ENCODE measurements at places on chromosomes 5 and 9. TPM values are rescaled to one million over a fixed set of nuclear protein-coding genes. Genes with fewer than 3 reads are reported as not detected.

DNA sequence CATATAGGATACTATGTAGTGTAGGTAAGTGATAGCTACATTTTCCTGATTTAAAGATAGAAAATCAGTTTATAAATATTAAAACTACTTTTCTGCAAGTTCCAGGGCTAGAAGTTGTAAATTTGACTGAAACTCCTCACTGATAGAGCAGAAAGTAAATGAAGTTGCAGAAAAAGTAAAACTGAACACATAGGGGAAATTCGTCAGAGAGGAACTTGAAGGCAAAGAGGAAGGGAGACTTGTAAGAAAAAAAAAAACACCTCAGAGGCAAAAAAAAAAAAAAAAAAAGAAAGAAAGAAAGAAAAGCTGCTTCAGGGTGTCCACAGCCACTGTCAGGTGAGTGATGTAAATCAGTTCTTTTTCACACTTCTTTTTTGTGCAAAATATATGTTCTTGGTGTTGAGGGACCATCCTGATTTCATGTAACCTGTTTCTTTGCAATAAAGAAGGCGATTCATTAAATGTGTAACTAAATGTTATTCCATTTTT is 336.2 kb upstream of the ZNF462 start:
- DNase-seq: no peak

NUP155 gene
- total RNA-seq: 23.4 TPM

RNF180 gene
- total RNA-seq: 4.7 TPM

OR2S2 gene
- 0.27 TPM for total RNA-seq

SAPCD2 gene
- 7.5 TPM for total RNA-seq

TPPP gene
- 2.0 TPM for total RNA-seq

NR2F1-AS1 gene
- 8.2 TPM for total RNA-seq

GRCh38 chr5:77358255-77359205 is 133.6 kb downstream of the WDR41 start:
- DNase-seq: peak; percentile 39

PCDHB13 gene
- total RNA-seq: 1.9 TPM

DNA sequence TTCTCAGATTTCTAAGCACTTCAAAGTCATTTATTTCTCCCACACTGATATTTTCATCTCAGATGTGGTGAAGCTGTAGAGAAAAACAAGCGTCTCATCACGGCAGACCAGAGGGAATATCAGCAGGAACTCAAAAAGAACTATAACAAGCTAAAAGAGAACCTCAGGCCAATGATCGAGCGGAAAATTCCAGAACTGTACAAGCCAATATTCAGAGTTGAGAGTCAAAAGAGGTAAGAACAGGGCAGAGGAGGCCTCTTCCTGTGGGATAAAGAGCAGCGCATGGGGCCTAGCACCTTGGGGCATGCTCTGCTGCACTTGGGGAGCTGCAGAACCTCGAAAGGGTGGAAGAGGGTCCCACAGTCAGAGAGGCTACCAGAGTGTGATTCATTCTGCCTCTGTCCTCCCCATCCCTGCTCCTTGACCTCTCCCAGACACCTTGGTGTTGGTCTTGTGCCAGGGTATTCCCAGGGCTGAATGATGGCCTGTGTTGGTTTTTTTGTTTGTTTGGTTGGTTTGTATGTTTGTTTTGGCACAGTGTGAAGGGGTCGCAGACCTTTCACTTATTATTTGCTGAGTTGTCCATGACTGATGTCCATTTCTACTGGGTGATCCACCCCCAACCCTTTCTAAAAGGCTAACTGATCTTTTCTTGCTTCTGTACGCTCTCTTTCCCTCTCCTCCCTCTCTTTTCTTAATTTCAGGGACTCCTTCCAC is 248.9 kb downstream of the DOCK8 start:
- DNase-seq: no peak

DNA sequence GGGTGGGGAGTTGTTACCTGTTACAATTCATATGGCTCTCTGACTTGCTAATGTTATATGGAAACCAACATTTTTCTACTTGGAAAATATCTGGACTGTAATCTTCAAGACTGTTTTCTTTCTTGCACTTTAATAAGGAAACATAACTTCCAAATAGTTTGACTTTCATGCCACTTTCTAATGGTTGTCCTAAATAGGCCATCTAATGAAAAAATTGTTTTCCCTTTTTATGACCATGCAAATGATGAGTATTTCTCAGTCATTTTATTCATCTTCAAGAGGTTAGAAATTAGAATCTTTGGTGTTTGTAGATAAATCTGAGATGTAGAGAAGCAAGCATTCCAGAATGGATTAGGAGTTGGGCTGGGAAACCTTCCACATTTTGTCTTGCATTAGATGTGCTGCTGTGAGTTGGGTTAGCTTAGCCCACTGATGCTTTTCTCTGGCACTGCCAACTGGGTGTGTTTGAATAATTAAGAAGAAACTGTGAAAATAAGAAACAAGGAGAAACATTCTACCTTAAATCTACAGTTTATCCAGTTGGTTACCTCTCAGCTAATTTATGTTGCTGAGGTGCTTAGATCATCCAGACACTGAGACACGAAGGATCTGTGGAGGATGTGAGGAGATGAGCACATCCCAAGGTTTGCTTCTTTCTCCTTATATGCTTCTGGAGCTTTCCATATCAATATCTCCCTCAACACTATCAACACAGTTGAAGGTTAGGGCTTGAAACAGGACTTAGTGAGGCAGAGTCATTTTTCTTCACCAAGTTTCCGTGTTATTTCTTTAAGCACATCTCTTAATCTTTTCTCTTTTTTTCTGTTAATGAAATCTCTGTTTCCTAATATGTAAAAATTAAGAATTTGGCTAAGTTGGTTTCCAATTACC is 2.7 kb downstream of the RASGRF2 start:
- DNase-seq: no peak

KCNIP1 gene
- 1.5 TPM for total RNA-seq

BARHL1 gene
- not detected for total RNA-seq

DNA sequence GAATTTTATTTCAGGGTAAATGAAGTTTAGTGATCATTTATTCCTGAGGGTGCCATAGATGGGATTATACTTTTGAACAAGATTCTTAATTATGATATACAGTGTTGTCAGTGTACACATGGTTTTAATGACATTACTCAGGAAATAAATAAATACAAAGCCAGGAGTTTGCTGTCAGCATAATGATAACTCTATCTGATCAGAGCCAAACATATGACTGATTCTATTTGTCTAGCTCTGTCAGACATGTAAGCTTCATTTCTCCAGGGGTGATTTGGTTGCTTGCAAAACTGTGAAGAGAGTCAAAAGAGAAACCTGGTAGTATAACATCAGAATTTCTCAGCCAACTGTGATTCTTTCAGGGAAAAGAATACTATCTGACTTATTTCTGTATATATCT is 1425.8 kb upstream of the C9orf72 start:
- DNase-seq: no peak

DNA sequence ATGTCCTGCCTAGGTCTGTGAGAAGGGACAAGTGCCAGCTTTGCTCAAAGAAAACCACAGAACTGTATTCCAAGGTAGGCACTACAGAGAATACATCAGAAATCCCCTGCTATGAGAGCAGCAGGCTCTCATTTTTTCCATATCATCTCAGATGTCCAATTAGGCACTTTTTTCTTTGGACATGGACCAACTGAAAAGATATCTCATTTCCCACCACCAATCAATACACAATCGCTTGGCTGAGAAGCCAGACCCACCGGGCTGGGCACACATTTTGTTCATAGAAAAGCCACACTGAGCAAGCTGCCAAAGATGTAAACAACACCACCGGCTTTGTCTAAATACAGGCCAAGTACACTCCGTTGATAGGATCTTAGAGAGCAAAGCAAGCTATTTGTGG is 25.9 kb downstream of the STOM start:
- no peak for DNase-seq

CCDC112 gene
- 3.7 TPM for total RNA-seq

DNA sequence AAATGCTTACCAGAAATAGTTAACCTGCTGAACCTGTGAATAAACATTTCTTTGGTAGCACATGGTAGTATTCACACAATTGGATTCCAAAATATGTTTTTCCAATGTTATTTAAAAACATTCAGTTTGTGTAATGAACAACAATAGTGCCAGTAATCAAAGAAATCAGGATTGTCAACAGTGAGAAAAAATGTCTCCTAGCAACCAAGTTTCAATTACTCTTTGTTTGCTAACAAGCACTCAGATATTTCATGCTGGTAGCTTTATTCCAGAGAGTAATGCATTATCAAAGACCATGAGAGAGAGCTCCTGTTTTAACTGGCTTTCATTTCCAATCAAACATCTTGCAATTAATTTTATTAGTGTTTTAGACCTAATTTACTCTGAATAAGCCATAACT is 768.1 kb upstream of the GRAMD2B start:
- no peak for DNase-seq

DNA sequence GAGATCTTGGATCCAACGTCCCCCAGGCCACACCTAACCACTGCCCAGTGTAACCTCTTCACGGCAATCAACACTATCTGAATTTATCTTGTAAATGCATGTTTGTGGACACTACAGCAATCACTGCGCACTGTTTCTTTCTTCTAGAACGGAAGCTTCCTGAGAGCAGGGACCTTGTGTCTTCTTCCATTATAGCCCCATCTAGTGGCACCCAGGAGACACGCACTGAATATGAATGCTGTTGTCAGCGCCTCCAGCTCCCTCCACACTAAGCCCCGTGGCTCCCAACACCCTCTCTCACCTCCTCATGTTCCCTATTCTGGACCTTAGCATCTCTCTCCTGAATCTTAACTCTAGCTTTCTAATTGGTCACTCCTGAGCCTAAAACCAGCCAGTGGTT is 72.7 kb downstream of the SMIM23 start:
- no peak for DNase-seq

- no peak for DNase-seq
These were observed 13.3 kb upstream of the BTNL3 start for GRCh38 chr5:180975338-180975737.

DNA sequence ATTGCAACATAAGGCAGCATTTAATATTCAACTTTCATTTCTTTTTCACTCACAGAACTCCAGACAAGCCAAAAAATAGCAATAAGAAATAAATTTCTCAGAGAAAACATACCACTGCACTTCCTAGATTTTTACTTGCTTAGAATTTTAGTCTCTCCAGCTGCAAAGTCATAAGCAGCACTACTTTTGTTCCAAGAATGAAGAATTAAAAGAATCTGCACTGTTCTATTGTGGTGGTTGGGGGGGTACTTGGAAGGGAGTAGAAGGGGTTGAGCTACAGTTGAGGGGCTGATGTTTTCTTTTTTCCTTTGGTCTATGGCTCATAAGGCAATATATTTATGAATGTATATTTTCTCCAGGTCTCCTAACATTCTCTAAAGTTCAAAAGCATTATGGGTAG is 144.5 kb downstream of the KIAA0825 start:
- DNase-seq: no peak

DNA sequence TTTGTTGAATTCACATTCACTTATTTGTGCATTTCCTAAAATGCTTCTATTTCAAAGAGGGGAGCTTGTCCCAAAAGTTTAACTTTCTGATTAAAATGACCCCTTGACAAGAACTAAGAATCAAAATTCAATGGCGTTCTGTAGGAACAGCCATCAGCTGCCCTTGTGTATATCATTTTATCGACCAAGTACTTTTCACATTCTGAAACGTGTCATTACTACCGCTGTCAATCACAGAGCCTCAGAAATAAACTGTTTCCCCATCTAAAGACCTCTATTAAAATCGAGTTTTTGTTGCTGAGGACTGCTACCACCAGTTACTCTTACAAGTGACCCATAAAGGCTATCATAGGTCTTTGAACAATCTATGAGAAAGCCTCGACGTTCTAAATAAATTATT is 1.6 kb upstream of the FOXD1 start:
- no peak for DNase-seq

PCDH1 gene
- 10.5 TPM for total RNA-seq

GRCh38 chr5:141512390-141512910 is 23.6 kb downstream of the PCDHGC5 start:
- peak; percentile 90 for DNase-seq

GRCh38 chr9:88280816-88281382 is 107.3 kb upstream of the SPIN1 start:
- DNase-seq: no peak

- no peak for DNase-seq
These were observed 24.3 kb downstream of the GLT6D1 start for GRCh38 chr9:135614821-135615665.

Data from hepatocyte (in vitro differentiated cells).